ENCODE measurements at places on chromosomes 12 and 14.

GRCh38 chr12:12954878-12955625 lies 3.1 kb upstream of the GPRC5D start:
- no peaks in the 10 kb centered on the region for H3K4me1 ChIP-seq
- no peak overlapping the region for H3K27ac ChIP-seq
- H3K36me3 ChIP-seq = no peaks in the 10 kb centered on the region
- no peaks in the 10 kb centered on the region for H3K27me3 ChIP-seq
- no peak for DNase-seq

- no peaks in the 10 kb centered on the region for H3K36me3 ChIP-seq
- peaks cover 14% of the 10 kb centered on the region for H3K4me1 ChIP-seq
- no peak overlapping the region for H3K4me3 ChIP-seq
- H3K27ac ChIP-seq = no peak overlapping the region
- no peaks in the 10 kb centered on the region for H3K27me3 ChIP-seq
Measured at GRCh38 chr14:30267141-30267540, 291.8 kb upstream of the G2E3 start.

DNA sequence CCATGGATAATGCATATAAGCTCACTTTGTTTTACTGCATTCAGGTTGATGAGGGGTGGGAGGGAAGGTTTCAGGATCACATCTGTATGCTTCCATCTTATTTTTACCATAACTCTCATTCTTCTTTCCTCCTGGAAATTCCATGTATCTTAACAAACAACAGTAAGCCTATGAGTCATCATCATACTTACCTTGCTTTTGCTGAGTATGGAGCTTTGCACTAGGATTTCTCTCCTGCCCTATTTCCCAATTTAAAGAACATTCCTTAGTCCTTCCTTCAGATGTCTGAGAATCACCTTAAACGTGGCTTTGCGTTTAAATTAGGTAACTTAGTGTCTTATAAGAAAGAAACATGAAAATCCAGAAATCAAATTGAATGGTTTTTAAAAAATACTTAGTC lies 1.6 kb upstream of the CLEC14A start:
- no peaks in the 10 kb centered on the region for H3K36me3 ChIP-seq
- peaks cover 85% of the 10 kb centered on the region for H3K27me3 ChIP-seq
- DNase-seq = no peak
- H3K4me3 ChIP-seq = no peak overlapping the region
- H3K4me1 ChIP-seq = no peaks in the 10 kb centered on the region
- H3K27ac ChIP-seq = no peak overlapping the region

- H3K36me3 ChIP-seq = peaks cover 25% of the 10 kb centered on the region
- H3K27ac ChIP-seq = no peak overlapping the region
- H3K4me3 ChIP-seq = peak overlapping the region; percentile 93
- H3K4me1 ChIP-seq = peaks cover 12% of the 10 kb centered on the region
- no peaks in the 10 kb centered on the region for H3K27me3 ChIP-seq
Measured at GRCh38 chr14:51990488-51990887, 1.1 kb downstream of the RTRAF start.

GRCh38 chr12:27303139-27304111 lies 29.2 kb upstream of the BMAL2 start:
- no peaks in the 10 kb centered on the region for H3K36me3 ChIP-seq
- H3K4me1 ChIP-seq = no peaks in the 10 kb centered on the region
- H3K4me3 ChIP-seq = no peak overlapping the region
- no peak for DNase-seq

DNA sequence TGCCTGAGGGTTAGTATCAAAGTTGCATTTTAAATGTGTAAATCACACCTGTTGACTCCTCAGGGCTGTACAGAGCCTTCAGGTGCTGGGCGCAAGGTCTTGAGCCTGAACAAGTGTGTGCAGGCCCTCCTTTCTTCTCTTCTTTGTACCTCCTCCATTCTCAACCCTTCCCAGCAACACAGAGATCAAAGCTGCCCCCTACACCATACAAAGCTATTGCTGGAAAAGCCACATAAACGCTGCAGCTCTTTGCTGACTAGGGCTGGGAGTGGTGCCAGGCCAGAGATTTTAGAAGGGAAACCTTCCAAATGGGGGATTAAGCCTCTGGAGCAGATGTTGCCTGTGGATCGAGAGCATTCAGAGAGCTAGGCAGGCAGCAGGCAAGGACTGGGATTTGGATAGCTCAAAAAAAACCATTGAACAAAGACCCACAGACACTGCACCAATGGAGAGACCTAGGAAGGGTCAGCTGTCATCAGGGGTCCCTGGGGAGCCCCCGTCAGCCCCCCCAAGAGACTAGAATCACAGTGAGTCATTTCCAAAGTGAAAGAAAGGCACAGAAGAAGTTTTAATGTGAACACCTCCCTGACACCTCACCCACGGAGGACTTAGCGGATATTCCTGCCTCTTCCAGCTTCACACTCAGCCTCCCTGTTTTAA lies 18.2 kb upstream of the SUSD6 start:
- peaks cover 23% of the 10 kb centered on the region for H3K4me1 ChIP-seq
- no peaks in the 10 kb centered on the region for H3K36me3 ChIP-seq
- no peaks in the 10 kb centered on the region for H3K27me3 ChIP-seq
- no peak overlapping the region for H3K4me3 ChIP-seq
